Psoas muscle (tissue), 8 donors: ENCODE measurements at places on chromosomes 11 and 22. TPM values are rescaled to one million over a fixed set of nuclear protein-coding genes. Genes with fewer than 3 reads are reported as not detected.

The BDNF gene
- total RNA-seq = 3.4 TPM

The NAALAD2 gene
- total RNA-seq = 0.86 TPM

The SIAE gene
- 21.8 TPM for total RNA-seq

The MPPED1 gene
- not detected for total RNA-seq

The ATXN10 gene
- total RNA-seq = 144 TPM

The MYH9 gene
- total RNA-seq = 214 TPM

The C1QTNF4 gene
- 0.42 TPM for total RNA-seq

The C22orf31 gene
- not detected for total RNA-seq

The TECTA gene
- total RNA-seq = 0.30 TPM

The SYT7 gene
- 2.8 TPM for total RNA-seq

The GRM5 gene
- not detected for total RNA-seq

The RPS25 gene
- 1,024 TPM for total RNA-seq

The ACTN3 gene
- total RNA-seq = 96.6 TPM

The DENND6B gene
- 1.6 TPM for total RNA-seq

The FGF3 gene
- total RNA-seq = not detected

The POU2AF2 gene
- 2.1 TPM for total RNA-seq

The LUZP2 gene
- total RNA-seq = not detected

The SCGB1A1 gene
- total RNA-seq = not detected

The PDXP gene
- total RNA-seq = 9.0 TPM

The CD3E gene
- 0.24 TPM for total RNA-seq

The OR8D4 gene
- not detected for total RNA-seq

The GGT1 gene
- total RNA-seq = 0.93 TPM

The GGTLC2 gene
- not detected for total RNA-seq

The KLHL35 gene
- 0.36 TPM for total RNA-seq

The FAM180B gene
- 0.15 TPM for total RNA-seq

The INPP5J gene
- total RNA-seq = 2.5 TPM

The DAGLA gene
- 3.3 TPM for total RNA-seq
